ENCODE measurements at places on chromosomes 4 and X.

- DNase-seq = no peak
Measured at GRCh38 chr4:160350944-160351343, 1248.1 kb downstream of the RAPGEF2 start.

- no peak for DNase-seq
Measured at GRCh38 chrX:103187953-103188475, 26.9 kb upstream of the BEX4 start.

GRCh38 chr4:4913147-4913561 lies 53.7 kb downstream of the MSX1 start:
- DNase-seq = no peak

GRCh38 chr4:139454111-139455045 lies at the start of gene RAB33B:
TSS of gene RAB33B (plus strand) at chr4:139454121. CDS start at chr4:139454196, 75 bp downstream.
- DNase-seq = no peak

GRCh38 chrX:49845701-49846403 lies 16.7 kb downstream of the PAGE4 start:
- DNase-seq = no peak

GRCh38 chrX:76148753-76149152 lies 24.1 kb upstream of the PBDC1 start:
- DNase-seq = peak; percentile 15

- no peak for DNase-seq
Measured at GRCh38 chr4:3639613-3640586, 107.7 kb upstream of the LRPAP1 start.

- no peak for DNase-seq
Measured at GRCh38 chr4:10672379-10672778, 12.2 kb downstream of the CLNK start.

GRCh38 chr4:1330761-1331590 lies 16.0 kb upstream of the UVSSA start:
- no peak for DNase-seq

- no peak for DNase-seq
Measured at GRCh38 chr4:122218762-122219161, 66.6 kb downstream of the BLTP1 start.

GRCh38 chr4:139813881-139814280 lies 148.3 kb downstream of the MGST2 start:
- no peak for DNase-seq

GRCh38 chr4:148333265-148333664 lies 108.9 kb downstream of the NR3C2 start:
- DNase-seq = no peak

DNA sequence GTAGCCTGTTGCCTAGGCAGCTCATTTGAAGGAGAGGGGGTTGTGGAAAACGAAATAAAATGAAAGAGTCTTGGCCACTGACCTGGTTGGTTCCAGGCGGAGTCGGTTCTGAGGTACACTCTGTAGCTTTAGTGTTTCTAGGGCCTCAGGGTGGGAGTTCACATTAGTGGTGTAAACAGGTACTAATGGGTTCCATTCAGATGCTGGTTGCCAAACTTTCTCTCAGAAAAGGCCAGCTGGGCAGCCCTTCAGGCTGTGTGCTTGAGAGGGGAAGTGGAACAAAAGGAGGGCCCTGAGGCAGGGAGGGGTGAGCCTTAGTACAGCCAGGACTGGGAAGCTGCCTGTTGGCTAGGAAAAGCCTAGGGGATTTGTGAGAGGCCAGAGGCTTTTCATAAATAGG lies 24.8 kb downstream of the NHSL2 start:
- DNase-seq = peak; percentile 41

DNA sequence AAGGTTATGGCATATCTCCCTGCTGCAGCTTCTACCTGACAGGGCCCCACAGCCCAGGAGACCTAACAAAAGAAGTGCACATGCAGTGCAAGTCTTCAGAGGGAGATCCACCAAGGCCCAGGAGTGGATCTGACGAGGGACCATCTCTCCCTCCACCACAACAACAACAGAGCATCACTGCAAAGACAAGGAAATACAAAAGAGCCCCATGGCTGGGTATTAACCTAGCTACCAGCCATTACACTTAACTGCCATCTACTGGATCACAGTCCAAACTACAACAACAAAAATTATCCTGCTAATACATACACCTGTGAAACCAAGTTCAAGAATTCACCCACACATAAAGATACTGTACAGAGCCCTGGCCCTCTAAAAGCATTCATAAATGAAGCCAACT lies 280.2 kb upstream of the SLC7A11 start:
- no peak for DNase-seq

DNA sequence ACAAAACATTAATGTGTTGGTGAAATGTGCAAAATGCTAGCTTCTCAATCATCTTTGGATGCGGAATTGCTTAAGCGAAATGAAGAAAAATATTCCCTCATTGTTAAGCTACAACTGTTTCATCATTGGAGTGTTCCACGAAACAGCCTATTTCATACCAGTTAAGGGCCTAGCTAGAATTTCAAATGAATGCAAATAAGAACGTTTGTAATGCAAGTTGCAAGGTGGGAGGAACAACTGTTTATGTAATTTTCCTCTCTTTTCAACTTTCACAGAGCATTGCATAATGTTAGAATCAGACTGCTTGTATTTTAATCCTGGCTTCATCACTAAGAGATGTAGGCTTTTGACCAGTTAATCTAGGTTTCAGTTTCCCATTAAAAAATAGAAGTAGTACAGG lies 480.1 kb downstream of the IL1RAPL1 start:
- DNase-seq = no peak

- DNase-seq = no peak
Measured at GRCh38 chr4:175691791-175692190, 120.3 kb downstream of the GPM6A start.

DNA sequence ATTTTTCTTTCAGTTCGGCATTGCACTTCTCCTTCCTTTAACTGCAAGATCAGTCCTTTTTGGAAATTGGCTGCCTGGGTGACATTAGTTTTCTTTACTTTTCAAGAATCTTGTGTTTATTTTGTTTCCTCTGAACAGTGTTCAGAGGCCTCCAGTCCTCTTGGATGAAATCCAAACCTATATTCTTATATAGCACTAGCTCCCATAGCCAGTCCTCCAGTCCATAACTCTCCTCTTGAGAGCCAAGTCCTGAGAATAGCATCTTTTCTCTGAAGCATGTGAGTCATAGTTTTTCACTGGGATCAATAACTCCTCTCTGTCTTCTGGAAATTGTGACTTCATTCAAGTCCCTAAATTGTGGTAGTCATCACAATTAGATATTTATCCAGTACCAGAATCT lies 357.5 kb downstream of the RAPGEF2 start:
- no peak for DNase-seq

DNA sequence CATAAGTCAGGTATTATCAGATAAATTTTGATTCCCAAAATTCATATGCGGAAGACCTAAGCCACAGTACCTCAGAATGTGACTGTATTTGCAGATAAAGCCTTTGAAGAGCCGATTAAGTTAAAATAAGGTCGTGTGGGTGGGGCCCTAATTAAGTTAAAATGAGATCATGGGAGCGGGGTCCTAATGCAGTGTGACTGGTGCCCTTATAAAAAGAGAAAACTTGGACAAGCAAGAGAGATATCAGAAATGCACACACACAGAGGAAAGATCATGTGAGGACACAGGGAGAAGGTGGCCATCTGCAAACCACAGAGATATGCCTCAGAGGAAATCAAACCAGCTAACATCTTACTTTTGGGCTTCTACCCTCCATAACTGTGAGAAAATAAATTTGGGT lies 236.1 kb downstream of the FBXO8 start:
- DNase-seq = no peak

GRCh38 chrX:74405973-74406489 lies 15.3 kb upstream of the SLC16A2 start:
- DNase-seq = no peak

- no peak for DNase-seq
Measured at GRCh38 chr4:156992943-156993342, 21.3 kb upstream of the PDGFC start.

- no peak for DNase-seq
Measured at GRCh38 chr4:176794151-176794550, 1.4 kb upstream of the VEGFC start.

DNA sequence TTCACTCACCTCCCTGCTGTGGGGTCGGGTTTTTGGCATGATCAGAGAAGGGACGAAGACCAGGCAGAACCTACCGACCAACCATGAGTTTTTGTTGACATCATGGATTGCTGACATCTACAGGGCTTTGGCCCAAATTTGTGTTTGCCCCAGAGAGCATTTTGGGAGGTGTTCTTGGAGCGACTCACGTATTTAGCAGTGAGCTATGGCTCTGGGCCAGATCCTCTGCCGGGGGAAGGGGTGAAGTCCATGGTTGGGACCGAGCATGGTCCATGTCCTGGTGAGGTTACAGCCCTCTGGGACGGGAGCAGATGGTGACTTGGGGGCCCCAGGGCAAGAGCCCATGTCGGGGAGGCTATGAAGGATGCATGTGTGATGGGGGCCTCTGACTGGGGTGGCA lies 17.4 kb downstream of the SORCS2 start:
- DNase-seq = no peak

DNA sequence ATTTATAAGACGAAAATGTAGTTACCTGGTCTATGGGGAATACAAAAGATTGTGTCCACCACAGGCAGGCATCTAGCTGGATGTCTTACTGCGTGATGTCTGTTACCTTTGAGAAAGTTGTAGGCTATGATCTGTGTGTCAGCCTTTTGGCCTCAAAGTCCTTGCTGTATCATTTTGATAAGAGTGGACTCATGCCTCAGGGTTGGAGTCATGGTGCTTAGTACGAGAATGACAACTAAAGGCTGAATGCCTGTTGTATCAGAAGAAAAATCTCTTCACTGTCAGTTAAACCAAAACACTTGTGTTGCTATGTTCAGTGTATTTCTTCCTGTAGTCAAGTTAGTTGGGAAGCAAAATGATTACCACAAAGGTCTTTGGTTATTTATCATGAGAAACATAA lies 226.2 kb downstream of the ARHGAP10 start:
- DNase-seq = no peak

DNA sequence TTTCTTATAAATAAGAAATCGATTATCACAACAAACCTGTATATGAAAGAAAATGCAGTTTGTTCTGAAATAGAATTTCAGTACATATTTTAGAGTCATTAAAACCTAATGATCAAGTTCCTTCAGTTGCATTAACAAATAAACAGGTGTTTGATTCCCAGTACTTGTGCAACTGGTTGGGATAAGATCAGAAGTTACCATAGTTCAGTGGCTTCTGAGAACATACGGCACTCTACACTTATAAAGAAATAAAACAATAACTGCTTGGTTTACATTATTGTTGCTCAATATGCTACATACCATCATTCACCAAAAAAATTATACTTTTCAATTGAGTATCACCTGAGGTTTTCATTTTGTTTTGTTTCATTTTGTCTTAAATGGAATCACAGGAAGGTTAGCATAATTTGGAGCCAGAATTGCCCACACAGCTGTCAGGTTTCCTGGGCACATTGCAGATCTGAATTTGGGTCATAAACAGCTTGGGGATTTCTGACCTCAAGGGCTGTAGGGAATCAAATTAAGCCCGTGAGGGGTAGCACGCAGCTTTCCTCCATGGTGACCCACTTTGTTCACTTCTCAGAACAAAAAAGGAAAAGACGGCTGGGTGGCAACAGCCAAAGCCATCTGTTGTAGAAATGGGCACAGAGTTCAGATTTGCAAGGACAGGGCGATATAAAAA lies 14.9 kb upstream of the CCNG2 start:
- no peak for DNase-seq

- DNase-seq = peak; percentile 4
Measured at GRCh38 chr4:1501754-1502500, 95.7 kb upstream of the NKX1-1 start.

- no peak for DNase-seq
Measured at GRCh38 chr4:5900844-5901243, 8.0 kb upstream of the CRMP1 start.

GRCh38 chrX:31713120-31713519 lies 641.3 kb upstream of the FTHL17 start:
- DNase-seq = no peak

GRCh38 chr4:83378419-83378818 lies 43.8 kb upstream of the HPSE start:
- DNase-seq = no peak

- no peak for DNase-seq
Measured at GRCh38 chr4:52979821-52980590, 117.9 kb downstream of the RASL11B start.

DNA sequence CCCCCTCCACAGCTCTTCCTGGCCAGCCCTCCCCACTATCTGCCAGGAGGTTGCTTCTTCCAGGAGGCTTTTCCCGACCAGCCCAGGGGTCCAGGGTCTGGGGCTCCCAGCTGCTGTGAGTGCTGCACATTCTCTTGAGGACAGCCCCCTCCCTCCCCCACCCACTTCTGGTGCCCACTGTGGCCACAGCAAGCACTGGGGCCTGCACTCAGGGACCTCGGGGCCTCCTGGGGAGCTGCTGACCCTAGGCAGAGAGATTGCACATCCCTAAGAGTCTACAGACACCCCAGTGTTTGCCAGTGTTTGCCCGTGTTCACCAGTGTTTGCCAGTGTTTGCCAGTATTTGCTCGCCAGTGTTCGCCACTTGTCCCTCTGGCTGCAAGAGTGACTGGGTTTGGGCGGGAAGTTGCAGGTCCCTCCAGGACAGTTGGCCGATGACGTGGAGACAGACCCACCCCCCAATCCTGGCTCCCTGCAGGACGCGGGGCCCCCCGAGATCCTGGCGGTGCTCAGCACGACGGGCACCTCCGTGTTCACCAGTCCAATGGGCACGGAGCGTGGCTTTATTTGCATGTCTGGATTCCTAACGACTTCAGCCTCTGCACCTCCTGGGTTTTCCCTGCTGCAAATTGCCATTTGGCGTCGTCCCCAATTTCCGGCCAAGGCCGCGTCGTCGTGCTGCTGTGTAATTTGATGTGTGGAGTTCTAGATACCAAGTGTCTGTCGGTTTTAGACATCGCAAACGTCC lies 87.5 kb upstream of the NKX1-1 start:
- peak; percentile 3 for DNase-seq

DNA sequence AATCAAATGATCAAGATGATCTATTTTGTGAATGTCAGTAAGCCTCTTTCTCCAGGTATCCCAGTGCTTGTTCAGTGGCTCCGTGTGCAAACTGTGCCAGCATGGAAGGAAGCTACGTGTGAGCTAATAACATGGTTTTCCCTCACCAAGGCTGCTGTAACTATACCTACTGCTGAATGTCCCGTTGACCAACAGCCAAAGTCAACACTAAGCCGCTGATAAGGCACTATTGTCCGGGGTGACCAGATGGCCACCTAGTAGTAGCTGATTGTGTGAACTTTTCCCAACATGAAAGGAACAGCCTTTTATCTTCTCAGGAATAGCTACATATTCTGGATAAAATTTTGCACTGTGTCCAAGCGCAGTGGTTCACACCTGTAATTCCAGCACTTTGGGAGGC lies 58.0 kb upstream of the ABCG2 start:
- DNase-seq = no peak

- no peak for DNase-seq
Measured at GRCh38 chr4:157667836-157668235, 447.3 kb downstream of the GRIA2 start.

DNA sequence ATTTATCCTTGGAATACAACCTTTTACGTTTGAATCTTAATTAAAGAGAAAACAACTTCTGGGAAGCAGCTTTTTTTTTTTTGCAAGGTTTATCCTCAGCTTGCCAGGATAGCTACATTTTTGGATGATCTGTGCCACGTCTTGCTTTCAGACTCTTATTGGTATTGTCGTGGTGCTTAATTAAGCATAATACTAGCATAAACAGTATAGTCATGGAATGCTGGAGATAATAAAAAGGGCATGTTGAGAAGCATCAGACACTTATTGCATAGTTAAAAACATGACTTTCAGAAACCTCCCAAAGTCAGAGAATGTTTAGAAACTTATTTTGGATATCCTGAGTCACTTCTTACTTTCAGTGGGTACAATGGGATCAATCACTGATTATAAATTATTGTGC lies 77.0 kb downstream of the PALLD start:
- DNase-seq = no peak

- DNase-seq = no peak
Measured at GRCh38 chr4:55458611-55459010, 62.9 kb downstream of the TMEM165 start.

Data from WTC11 (cell line).